ENCODE measurements at places on chromosomes 2 and 18. TPM values are rescaled to one million over a fixed set of nuclear protein-coding genes. Genes with fewer than 3 reads are reported as not detected.

TUBA3E gene
- total RNA-seq = not detected

FAM124B gene
- total RNA-seq = 1.9 TPM

GALNT13 gene
- 0.38 TPM for total RNA-seq

NEU2 gene
- not detected for total RNA-seq

MYOM1 gene
- total RNA-seq = 2.6 TPM

RNF125 gene
- 19.6 TPM for total RNA-seq
